ENCODE measurements at places on chromosomes 4 and X. TPM values are rescaled to one million over a fixed set of nuclear protein-coding genes. Genes with fewer than 3 reads are reported as not detected.

DNA sequence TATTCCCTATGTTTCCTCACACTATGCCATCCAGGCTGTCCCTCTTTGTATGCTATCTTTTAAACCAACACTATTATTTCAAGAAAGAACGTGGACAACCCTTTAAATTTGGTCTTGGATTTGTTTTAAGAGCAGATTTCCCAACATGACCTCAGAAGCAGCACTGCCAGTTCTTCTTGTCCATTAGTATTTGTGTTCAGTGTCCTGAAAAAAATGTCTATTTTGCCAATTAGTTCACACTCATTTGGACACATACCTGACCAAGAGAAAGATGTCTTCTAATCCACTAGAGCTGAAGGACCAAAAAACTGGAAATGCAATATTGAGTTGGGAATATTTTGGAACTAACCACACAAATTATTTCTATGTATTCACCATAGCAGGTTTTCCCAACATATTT lies 223.2 kb upstream of the CNKSR2 start:
- no peaks in the 10 kb centered on the region for H3K27me3 ChIP-seq
- no peaks in the 10 kb centered on the region for H3K36me3 ChIP-seq
- no peaks in the 10 kb centered on the region for H3K4me1 ChIP-seq
- no peak for DNase-seq
- no peak overlapping the region for H3K27ac ChIP-seq

SLC25A43 gene
- total RNA-seq, result 31.5 TPM

FBXO8 gene
- total RNA-seq, result 17.8 TPM

NHS gene
- 2.6 TPM for total RNA-seq

KLKB1 gene
- total RNA-seq, result not detected

DNA sequence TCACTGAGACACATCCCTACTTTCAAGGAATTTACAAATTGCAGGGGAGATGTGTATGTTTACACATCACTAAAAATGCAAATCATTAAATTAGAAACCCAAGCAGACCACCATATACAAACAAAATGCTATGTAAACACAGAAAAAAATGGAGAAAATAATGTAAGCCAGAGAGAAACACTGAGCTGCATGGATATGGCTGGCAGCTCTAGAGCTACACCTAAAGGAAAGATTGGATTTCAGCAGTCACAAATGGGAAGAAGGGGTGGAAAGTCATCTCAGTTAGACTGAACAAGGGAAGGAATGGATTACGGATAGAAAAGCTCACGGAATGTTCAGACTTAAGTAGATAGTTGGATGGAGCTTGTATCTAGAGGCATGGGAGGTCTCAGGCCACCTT lies 186.3 kb downstream of the MOSPD2 start:
- no peak for DNase-seq
- H3K27ac ChIP-seq, result no peak overlapping the region
- no peaks in the 10 kb centered on the region for H3K27me3 ChIP-seq
- H3K4me1 ChIP-seq, result no peaks in the 10 kb centered on the region
- H3K4me3 ChIP-seq, result no peak overlapping the region
- H3K36me3 ChIP-seq, result no peaks in the 10 kb centered on the region

Data from SJSA1 (cell line).